ENCODE measurements at places on chromosomes 12 and 14. TPM values are rescaled to one million over a fixed set of nuclear protein-coding genes. Genes with fewer than 3 reads are reported as not detected.
A peak's percentile ranks its signal among the peaks of the same experiment; 100 is the strongest.

GRCh38 chr12:42725809-42726208 is 136.3 kb upstream of the PRICKLE1 start:
- H3K27ac ChIP-seq = no peak overlapping the region
- H3K4me3 ChIP-seq = no peak overlapping the region
- H3K4me1 ChIP-seq = no peaks in the 10 kb centered on the region
- no peaks in the 10 kb centered on the region for H3K36me3 ChIP-seq

DNA sequence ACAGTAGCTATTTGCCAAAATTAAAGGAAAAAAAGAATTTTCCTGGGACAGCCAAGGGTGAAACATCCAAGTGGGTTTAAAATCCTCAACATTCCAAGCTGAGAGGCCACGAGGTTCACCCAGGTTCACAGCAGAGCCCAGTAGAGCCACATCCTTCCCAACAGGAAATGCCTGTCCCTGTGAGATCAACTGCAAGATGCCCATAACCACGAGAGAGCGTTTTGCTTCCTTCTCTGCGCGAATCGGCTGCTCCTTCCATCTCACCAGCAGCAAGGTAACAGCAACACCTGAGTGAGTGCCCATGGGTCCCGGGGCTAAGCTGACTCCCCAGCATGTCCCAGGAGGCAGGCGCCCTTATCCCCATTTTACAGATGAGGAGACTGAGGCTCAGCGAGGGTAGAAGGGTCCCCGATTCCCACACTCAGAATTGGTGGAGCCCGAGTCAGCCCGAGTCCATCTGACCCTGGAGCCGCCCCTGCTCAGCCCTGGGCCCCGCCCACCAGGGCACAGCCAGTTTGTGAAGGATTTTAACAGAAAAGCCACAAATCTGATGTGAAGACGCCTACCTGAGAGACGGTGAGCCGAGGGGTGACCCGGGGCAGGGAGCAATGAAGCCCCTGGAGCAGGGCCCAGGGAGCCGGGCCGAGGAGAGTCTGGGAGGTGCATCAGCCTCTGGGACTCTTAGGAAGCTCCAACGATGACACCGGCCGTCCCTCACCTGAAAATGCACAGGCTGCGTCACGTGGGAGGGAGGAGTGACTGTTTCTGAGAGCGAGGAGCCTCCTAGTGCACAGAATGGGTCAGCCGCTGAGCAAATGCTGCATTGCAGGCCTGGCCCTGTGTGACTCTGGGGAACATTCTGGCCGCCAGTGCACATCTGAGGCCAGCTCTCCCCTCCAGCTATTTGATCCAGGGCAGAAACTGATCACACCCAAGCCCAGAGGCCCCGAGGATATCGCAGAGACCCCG is 236.9 kb upstream of the SFSWAP start:
- no peak for DNase-seq
- no peak overlapping the region for H3K4me3 ChIP-seq

DNA sequence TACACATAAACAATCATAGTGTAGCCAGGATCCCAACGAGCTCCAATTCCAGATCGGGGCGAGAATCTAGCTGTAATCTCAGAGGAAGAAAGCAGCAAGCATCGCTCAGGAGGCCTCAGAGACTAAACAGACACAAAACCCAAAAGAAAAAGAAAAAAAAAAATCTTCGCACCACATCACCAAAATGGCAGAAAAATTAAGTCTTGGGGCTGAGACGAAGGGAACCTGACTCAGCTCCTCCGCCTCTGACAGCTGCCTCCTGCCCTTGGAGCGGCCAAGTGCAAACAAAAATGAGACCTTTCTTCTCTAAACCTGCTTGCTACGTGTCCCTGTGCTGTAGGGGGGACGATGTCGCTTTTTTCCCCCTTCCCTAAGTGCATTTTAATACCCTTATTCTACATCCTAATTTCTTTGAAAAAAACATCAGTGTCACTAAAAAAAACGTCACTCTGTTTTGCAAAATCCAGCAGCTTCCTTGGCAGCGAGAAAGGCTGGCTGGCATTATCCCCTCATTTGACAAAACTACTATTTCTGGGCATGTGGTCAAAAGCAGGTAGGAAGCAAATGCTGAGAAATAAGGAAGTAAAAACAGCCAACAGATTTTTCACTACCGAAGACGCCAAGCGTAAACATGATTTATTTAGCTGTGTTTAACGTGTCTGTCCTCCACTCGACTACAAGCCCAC is 30.5 kb downstream of the BCL11B start:
- no peaks in the 10 kb centered on the region for H3K27me3 ChIP-seq
- H3K36me3 ChIP-seq = no peaks in the 10 kb centered on the region
- H3K27ac ChIP-seq = peak overlapping the region; percentile 60
- no peak overlapping the region for H3K4me3 ChIP-seq

DNA sequence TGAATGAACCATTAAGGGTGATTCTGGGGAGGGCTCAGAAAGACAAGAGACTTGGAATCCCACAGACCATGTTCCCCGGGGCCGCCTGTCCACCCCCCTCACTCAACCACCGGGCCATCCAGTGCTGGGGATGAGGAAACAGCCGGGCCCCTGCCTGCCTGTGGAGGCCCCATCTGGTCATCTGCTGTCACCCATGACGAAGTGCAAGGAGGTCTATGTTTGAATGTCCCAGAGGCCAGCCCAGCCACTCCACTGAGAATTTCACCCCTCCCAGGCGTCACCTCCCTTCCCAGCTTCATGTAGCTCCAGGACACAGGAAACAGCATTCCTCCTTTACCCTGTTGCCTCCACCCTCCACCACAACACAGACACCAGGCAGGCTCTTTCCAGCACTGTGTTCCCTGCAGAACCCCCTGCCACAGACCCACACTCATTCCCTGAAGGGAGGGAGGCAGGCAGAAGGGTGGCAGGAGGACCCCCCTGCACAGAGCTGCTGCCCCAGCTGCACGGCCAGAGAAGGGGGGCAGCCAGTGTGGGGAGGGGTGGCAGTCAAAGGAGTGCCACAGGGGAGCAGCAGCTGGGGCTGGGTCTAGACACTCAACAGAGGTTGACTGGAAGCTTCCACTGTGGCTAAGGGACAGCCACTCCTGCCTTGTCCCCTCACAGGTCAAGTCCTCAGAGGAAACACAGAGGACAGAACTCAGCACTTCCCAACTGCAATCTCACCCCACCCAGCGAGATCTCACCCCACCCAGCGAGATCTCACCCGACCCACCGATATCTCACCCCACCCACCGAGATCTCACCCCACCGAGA is 50.3 kb upstream of the PPP2R5C start:
- H3K4me1 ChIP-seq = no peaks in the 10 kb centered on the region
- H3K27me3 ChIP-seq = no peaks in the 10 kb centered on the region
- no peaks in the 10 kb centered on the region for H3K36me3 ChIP-seq
- H3K4me3 ChIP-seq = no peak overlapping the region
- DNase-seq = peak; percentile 14

GRCh38 chr12:105206686-105207374 is 29.1 kb downstream of the APPL2 start:
- no peak overlapping the region for H3K27ac ChIP-seq
- H3K27me3 ChIP-seq = no peaks in the 10 kb centered on the region
- no peaks in the 10 kb centered on the region for H3K4me1 ChIP-seq
- no peaks in the 10 kb centered on the region for H3K36me3 ChIP-seq
- no peak overlapping the region for H3K4me3 ChIP-seq

- H3K36me3 ChIP-seq = no peaks in the 10 kb centered on the region
- no peaks in the 10 kb centered on the region for H3K4me1 ChIP-seq
- no peak overlapping the region for H3K4me3 ChIP-seq
- DNase-seq = no peak
- H3K27ac ChIP-seq = no peak overlapping the region
Observed at GRCh38 chr12:83656004-83656403, 969.3 kb downstream of the TMTC2 start.

DNA sequence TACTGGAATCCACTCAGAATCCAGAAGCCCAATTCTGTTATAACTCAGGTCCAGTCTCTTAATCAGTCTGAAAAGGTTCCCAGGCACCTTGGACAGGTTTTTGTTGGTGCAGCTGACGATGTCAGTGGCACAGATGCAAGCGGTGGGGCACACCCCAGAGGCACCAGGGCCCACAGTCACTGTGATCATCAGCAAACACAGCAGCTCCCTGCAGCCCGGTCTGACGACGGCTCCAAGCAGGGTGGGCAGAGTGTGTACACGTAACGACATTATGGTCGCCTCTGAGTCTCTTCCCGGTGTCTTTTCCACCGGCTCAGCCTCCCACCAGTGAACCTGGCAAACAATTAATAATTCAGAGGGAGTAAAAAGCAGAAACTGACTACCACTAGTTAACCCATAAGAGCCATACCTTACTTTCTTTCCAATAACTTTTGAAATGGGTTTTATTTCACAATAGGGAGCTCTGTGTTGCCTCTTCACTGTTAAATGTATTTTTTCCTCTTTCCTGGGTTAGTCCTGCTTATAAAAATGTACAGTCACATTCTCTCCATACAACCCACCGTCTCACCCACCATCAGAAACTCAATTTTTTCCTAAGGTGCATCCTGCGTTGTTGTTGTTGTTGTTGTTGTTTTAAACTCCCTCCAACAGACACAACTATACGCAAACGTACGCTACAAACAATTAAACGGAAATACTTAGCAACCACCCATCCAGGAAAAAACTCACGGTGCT is 521 bp upstream of the PCED1B start:
- no peaks in the 10 kb centered on the region for H3K36me3 ChIP-seq
- no peaks in the 10 kb centered on the region for H3K4me1 ChIP-seq
- H3K27me3 ChIP-seq = no peaks in the 10 kb centered on the region
- DNase-seq = peak; percentile 71
- H3K27ac ChIP-seq = peak overlapping the region; percentile 86

DNA sequence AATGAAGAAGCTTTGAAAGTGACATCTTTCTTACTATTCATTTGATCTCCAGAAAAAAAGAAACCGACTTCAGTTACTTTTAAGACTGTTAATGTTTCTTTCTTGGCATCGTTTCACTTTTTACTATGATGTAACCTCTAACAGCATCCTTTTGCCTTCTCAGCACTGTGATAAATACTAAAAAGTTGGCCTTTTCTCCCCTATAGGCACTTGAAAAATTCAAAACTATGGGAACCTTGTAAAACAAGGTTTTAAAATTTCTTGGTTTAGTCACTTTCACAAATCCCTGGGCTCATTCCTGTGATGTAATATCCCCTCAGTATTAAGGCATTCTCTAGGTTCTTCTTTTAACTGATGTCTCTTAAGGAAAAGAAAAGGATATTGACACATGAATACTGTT is 281.8 kb downstream of the EGLN3 start:
- H3K4me3 ChIP-seq = no peak overlapping the region
- no peaks in the 10 kb centered on the region for H3K36me3 ChIP-seq
- no peak overlapping the region for H3K27ac ChIP-seq
- no peaks in the 10 kb centered on the region for H3K4me1 ChIP-seq
- H3K27me3 ChIP-seq = no peaks in the 10 kb centered on the region
- DNase-seq = no peak

- no peaks in the 10 kb centered on the region for H3K4me1 ChIP-seq
- no peak overlapping the region for H3K27ac ChIP-seq
- H3K36me3 ChIP-seq = no peaks in the 10 kb centered on the region
- H3K27me3 ChIP-seq = no peaks in the 10 kb centered on the region
Observed at GRCh38 chr14:43539210-43539609, 967.9 kb downstream of the FSCB start.

GRCh38 chr12:53062977-53063707 is 13.3 kb downstream of the TNS2 start:
- H3K36me3 ChIP-seq = peaks cover 58% of the 10 kb centered on the region
- H3K27ac ChIP-seq = peak overlapping the region; percentile 46
- no peaks in the 10 kb centered on the region for H3K27me3 ChIP-seq
- H3K4me1 ChIP-seq = no peaks in the 10 kb centered on the region

- no peak for DNase-seq
- no peaks in the 10 kb centered on the region for H3K4me1 ChIP-seq
- H3K4me3 ChIP-seq = no peak overlapping the region
- H3K27ac ChIP-seq = peak overlapping the region; percentile 36
Observed at GRCh38 chr12:81080431-81080983, 2.6 kb downstream of the ACSS3 start.

- H3K27me3 ChIP-seq = no peaks in the 10 kb centered on the region
- no peak overlapping the region for H3K4me3 ChIP-seq
- H3K27ac ChIP-seq = no peak overlapping the region
- DNase-seq = no peak
- H3K4me1 ChIP-seq = no peaks in the 10 kb centered on the region
- H3K36me3 ChIP-seq = no peaks in the 10 kb centered on the region
Observed at GRCh38 chr12:213527-213932, 427 bp downstream of the SLC6A12 start.

DNA sequence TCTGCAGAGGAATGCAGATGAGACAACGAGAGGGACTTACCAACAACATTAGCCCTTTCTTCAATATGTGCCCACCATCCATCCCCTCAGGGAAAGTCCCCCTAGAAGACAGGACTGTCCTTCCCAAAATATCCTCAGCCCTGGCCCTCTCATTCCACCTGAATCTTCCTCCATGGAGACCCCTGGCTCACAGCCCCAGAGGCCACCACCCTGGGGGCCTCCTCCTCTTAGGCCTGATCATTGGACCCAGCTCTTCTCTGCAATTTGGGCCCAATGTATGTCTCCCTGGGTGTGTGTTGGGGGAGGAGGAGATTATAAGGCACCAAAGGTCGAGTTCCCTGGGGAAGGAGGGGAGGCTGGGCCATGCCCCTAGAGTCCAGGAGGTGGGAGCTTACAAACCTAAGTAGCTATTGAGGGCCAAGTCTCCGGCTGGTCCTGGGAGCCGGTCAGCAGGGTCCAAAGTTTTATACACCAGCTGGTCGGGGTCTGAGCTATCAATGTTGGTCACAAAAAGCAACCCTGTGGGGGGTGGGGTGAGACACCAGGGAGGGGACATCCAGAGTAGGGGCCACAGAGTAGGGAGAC is 8.1 kb downstream of the ITGA7 start:
- H3K4me3 ChIP-seq = no peak overlapping the region
- no peak for DNase-seq
- H3K36me3 ChIP-seq = no peaks in the 10 kb centered on the region
- peaks cover 8% of the 10 kb centered on the region for H3K4me1 ChIP-seq
- H3K27ac ChIP-seq = no peak overlapping the region

- H3K4me1 ChIP-seq = no peaks in the 10 kb centered on the region
- no peaks in the 10 kb centered on the region for H3K27me3 ChIP-seq
- DNase-seq = no peak
- no peak overlapping the region for H3K4me3 ChIP-seq
- no peaks in the 10 kb centered on the region for H3K36me3 ChIP-seq
- no peak overlapping the region for H3K27ac ChIP-seq
Observed at GRCh38 chr14:61866932-61867920, 105.0 kb downstream of the SNAPC1 start.

- no peaks in the 10 kb centered on the region for H3K36me3 ChIP-seq
- no peaks in the 10 kb centered on the region for H3K27me3 ChIP-seq
- peak overlapping the region; percentile 5 for H3K4me3 ChIP-seq
- no peaks in the 10 kb centered on the region for H3K4me1 ChIP-seq
Observed at GRCh38 chr12:112116232-112117060, 7.9 kb upstream of the NAA25 start.

The OLR1 gene
- total RNA-seq = not detected

The SLC41A2 gene
- total RNA-seq = 94.2 TPM

The WSCD2 gene
- total RNA-seq = not detected

The TGM1 gene
- total RNA-seq = 11.3 TPM

The ENDOU gene
- total RNA-seq = not detected

The SPTB gene
- 0.94 TPM for total RNA-seq

The DPPA3 gene
- not detected for total RNA-seq

The KRT72 gene
- total RNA-seq = 4.5 TPM

The FOXN4 gene
- total RNA-seq = not detected

Measured in Peyer's patch (tissue), 4 donors.